Suprapubic skin (tissue), 4 donors: ENCODE measurements at places on chromosomes 5 and 9.

- no peaks in the 10 kb centered on the region for H3K4me1 ChIP-seq
- H3K27ac ChIP-seq: no peak overlapping the region
- DNase-seq: no peak
- no peak overlapping the region for H3K4me3 ChIP-seq
Measured at GRCh38 chr5:60136841-60137240, 243.3 kb upstream of the PDE4D start.

DNA sequence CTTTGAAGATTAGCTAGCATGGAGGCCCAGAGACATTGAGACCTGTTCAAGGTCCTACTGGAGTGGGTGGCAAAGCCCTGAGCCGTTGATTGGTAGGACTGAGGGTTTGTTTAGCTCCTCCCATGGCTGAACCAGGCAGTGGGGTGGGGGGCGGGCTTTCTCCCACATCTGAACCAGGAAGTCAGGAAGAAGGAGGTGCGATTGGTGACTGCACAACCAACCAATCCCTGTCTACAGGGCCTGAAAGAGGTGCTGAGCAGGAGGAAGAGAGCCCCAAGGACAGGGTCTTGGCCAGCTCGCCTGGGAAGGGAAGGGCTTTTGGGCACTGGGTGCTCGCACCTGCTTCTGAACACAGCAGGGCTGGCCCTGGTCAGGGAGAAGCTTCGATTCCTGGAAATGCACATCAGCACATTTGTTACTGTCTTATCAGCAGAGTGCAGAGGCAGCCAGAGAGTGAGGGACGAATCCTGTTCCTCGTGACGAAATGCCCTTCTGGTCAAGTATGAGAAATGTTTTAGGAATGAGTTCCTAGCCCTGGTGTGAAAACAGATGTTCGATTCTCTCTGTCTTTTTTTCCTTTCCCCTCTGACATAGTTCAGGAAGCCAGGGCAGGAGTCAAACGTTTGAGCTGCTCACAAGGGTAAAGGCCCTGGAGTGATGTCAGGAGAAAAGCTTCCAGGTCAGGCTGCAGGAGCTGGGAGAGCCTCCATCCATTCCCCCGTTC, 294.8 kb upstream of the KLF4 start:
- no peak overlapping the region for H3K27ac ChIP-seq
- H3K4me1 ChIP-seq: peaks cover 9% of the 10 kb centered on the region
- DNase-seq: peak; percentile 75
- no peak overlapping the region for H3K4me3 ChIP-seq
- H3K36me3 ChIP-seq: no peaks in the 10 kb centered on the region
- no peaks in the 10 kb centered on the region for H3K27me3 ChIP-seq

DNA sequence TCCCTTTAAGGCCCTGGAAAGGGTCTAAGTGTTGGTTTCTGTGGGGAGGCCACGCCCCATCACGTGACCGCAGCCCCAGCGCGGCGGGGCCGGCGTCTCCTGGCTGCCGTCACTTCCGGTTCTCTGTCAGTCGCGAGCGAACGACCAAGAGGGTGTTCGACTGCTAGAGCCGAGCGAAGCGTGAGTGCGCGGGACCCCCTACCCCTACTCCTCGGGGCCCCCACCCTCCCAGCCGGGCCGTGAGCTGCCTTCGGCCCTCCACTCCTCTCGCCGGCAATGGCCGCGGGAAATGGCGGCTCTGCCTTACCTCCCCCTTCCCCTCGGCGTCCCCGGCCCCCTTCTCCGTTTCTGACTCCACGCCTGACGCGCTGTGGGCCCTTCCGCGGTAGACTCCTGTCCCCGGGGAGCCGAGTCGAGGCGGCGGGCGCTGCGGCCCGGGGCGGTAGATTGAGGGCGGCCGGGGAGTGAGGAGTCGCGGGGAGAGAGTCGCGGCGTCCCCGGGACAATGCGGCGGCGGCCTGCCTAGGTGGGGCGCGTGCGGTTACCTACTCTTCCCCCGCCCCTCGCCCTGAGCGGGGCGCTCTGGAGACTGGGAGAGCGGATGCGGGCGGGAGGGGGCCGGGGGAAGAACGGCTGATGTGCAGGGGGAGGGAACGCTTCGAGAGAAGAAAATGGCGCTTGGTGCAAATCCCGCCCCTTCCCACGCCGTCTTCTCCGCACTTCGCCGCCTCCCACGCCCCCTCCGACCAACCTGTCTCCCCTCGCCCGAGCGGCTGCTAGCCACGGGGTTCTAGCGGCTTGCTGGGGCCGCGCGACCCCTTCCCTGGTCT, at the start of gene SUB1:
Gene SUB1 (plus strand): TSS at position 112 of the 830 bp plus-strand sequence. CDS start 2,956 bp downstream, outside the sequence.
- DNase-seq: peak; percentile 95
- peaks cover 8% of the 10 kb centered on the region for H3K36me3 ChIP-seq
- peak within 1 kb of the TSS; percentile 72 for H3K4me3 ChIP-seq

DNA sequence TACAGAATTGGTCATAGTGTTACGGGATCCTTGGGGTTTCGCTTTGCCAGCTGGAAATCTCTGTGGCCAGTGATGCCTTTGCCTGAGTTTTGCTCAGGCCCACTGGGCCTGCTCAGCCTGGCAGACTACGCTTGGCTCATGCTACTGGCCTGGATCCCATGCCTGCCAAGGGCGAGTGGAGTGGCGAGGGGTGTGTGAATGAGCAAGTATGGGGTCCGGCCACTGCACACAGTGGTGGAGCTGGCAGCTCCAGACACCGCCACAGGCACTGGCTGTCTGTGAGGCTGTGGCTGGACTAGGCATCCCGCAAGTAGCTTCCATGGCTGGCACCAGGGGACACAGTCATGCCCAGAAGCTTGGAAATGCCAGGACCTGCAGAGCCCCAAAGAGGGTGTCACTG, 240.3 kb downstream of the ARRDC3 start:
- no peak for DNase-seq
- no peaks in the 10 kb centered on the region for H3K27me3 ChIP-seq
- H3K27ac ChIP-seq: no peak overlapping the region
- H3K36me3 ChIP-seq: no peaks in the 10 kb centered on the region
- no peak overlapping the region for H3K4me3 ChIP-seq

- H3K27ac ChIP-seq: no peak overlapping the region
- no peak overlapping the region for H3K4me3 ChIP-seq
- no peak for DNase-seq
- no peaks in the 10 kb centered on the region for H3K36me3 ChIP-seq
Measured at GRCh38 chr5:59143926-59144333, 561.1 kb downstream of the RAB3C start.

- H3K4me3 ChIP-seq: no peak overlapping the region
- no peak overlapping the region for H3K27ac ChIP-seq
- H3K4me1 ChIP-seq: no peaks in the 10 kb centered on the region
- no peaks in the 10 kb centered on the region for H3K27me3 ChIP-seq
Measured at GRCh38 chr9:83473488-83473971, 64.7 kb downstream of the FRMD3 start.

GRCh38 chr5:5158472-5158895, 18.4 kb downstream of the ADAMTS16 start:
- DNase-seq: no peak
- no peaks in the 10 kb centered on the region for H3K36me3 ChIP-seq
- H3K27ac ChIP-seq: no peak overlapping the region

- no peaks in the 10 kb centered on the region for H3K27me3 ChIP-seq
- peaks cover 4% of the 10 kb centered on the region for H3K36me3 ChIP-seq
- no peaks in the 10 kb centered on the region for H3K4me1 ChIP-seq
- no peak for DNase-seq
- no peak overlapping the region for H3K27ac ChIP-seq
- H3K4me3 ChIP-seq: no peak overlapping the region
Measured at GRCh38 chr9:37187713-37188439, 67.5 kb downstream of the ZCCHC7 start.

DNA sequence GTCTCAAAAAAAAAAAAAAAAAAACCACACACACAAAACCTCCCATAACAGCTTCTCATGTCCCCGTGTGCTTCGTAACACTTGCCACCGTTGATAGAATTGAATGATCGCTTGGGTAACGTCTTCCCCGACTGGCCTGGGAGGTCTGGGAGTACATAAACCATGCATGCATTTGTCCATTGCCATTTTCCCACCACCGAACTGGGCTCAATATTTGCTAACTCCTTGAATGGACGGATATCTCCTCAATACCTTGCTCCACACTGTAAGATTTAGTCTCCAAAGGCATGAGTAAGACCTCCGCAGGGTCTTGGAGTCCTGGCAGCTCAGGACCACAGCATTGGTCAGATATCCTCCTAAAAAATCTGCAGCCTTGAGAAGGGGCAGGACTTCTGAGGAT, 3.2 kb upstream of the P4HA2 start:
- peak; percentile 22 for DNase-seq
- peaks cover 24% of the 10 kb centered on the region for H3K4me1 ChIP-seq
- no peaks in the 10 kb centered on the region for H3K36me3 ChIP-seq
- H3K27me3 ChIP-seq: no peaks in the 10 kb centered on the region
- no peak overlapping the region for H3K4me3 ChIP-seq
- no peak overlapping the region for H3K27ac ChIP-seq

DNA sequence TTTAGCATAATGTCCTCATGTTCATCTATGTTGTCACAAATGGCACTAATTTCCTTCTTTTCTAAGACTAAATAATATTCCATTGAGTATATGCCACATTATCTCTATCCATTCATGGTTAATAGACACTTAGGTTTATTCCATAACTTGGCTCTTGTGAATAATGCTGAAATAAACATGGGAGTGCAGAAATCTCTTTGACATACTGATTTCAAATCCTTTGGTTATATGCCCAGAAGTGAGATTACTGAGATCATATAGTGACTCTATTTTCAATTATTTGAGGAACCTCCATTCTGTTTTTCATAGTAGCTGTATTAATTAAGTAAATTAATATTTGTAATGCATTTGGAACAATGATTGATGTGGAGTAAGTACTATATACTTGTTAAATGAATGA, 13.0 kb downstream of the SMIM3 start:
- H3K27ac ChIP-seq: no peak overlapping the region
- no peaks in the 10 kb centered on the region for H3K27me3 ChIP-seq
- H3K4me3 ChIP-seq: no peak overlapping the region
- DNase-seq: no peak
- H3K36me3 ChIP-seq: peaks cover 9% of the 10 kb centered on the region

DNA sequence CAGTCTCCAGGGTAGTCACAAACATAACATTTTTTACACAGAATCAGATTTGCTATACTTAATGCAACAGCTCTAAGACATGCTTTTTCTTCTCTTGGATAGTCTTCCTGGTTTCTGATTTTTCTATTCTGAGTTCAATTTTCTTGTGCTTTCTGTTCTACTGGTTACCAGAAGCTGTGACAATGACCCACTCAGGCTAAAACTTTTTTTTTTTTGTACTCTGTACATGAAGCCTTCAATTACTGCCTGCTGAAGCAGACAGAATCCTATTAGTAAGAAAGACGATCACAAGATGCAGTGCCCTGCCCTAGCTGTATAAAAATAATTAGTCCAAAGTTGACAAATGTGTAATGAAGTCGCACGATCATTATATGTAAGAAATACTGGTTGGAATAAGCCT, 231.1 kb upstream of the TBCA start:
- H3K4me1 ChIP-seq: no peaks in the 10 kb centered on the region
- no peaks in the 10 kb centered on the region for H3K27me3 ChIP-seq
- H3K27ac ChIP-seq: no peak overlapping the region
- DNase-seq: no peak
